KG1 (cell line): ENCODE measurements at places on chromosomes 2 and 18.

DNA sequence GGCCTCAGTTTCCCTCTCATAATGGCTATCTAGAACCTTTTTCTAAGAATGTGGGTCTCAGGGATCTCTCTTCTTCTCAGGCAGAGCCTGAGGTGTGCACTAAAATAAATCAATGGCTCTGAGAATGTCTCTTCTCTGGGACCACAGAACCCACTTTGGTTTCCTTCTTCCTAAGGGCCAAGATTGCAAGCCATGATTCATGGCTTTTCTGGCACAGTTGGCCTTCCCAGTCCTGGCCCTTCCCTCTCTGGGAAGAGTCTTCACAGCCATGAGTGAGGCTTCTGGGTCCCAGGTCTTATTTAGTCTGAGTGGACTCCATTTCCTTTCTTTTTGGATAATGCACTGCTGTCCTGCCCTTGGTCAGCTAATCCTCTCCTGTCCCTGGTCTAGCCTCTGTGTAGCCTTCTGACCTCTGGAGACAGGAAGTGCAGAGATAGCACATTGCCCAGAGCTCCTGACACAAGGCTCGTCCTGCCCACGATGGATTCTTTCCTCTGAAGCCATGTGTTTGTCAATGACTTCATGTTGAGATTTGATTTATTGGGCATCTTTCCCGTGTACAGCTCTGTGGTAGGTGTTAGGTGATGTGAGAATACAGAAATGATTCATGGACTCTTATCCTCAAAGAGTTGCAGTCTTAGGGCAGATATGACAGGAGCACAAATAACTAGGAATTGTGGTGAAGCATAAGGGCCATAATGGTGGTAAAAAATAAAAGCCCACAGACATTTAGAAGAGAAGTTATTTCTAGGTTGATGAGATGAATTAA, 245.0 kb downstream of the CLIP4 start:
- no peak for DNase-seq

DNA sequence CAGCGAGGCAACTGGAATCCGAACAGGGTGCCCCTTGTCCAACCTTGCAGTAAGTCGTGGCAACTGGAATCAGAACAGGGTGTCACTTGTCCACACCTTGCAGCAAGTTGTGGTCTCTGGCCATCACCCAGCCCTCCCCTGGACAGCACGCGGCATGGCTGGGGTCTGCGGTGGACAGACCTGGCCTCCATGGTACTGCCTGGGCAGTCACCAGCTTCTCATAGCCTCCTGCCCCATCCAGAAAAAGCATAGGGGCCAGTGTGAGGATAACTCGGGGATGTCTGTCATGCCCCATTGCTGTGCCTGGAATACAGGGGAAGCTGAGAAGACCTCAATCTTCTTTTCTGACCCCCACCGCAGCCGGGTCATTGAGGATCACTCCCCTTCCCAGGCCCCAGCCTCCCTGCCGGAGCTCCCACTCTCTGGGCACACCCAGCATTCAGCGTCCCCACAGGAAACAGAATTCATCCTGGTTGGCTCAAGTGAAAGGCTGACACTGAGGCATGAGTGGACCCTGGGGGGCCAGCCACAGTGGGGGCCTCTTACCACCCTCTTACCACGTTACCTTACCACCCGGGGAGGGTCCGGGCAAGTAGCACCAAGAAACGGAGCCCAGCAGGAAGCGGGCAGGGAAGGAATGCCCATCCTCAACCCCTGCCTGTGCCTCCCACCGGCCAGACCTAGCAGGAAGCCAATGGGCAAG, 68.0 kb upstream of the RAB6C start:
- no peak for DNase-seq

- no peak for DNase-seq
Observed at GRCh38 chr2:54768772-54769428, 45.4 kb downstream of the EML6 start.

DNA sequence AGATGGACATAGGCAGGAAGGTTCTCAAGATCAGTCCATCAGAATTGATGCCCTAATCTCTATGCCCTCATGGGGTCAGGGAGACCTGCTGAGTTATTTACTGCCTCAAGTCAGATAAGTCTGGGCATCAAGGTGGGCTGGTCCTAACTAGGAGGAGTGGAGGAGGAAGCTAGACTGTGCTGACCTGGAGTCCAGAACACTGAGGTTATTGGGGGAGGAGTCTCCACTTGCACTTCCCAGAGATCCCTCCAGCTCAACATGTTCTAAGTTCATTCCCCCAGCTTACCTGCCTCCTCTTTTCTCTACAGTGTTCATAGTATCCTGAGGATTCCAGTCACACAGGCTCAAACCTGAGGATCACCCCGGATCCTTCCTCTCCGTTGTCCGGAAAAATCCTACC, 19.3 kb downstream of the EVA1A start:
- no peak for DNase-seq

DNA sequence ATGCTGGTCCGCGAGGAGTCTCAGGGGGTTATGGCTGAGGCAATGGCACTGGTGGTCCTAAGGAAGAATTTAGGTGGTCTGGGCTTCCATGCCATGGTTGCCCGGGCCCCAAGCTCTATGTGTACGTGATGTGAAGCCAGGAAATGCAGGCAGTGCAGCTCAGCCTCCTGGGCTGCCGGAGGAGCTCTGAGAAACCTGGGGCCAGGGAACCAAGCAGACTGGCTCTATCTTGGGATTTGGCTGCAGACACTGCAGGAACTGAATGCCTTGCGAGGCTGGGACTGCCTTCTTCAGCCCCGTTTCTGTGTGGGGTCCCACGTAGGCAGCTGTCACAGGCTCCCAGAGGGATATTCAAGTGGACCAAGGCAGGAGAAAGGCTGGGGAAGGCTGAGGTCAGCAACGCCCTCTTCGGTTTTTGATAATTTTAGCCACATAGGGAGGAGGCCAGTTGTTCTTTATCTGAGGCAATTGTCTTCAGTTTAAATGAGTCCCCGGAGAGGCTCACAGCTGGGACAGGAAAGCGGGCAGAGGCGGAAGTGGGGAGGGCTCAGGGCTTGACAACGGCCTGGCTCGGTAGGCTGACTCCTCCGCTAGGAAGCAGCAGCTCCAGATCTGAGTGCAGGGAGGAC, 77.7 kb downstream of the RHOB start:
- no peak for DNase-seq

DNA sequence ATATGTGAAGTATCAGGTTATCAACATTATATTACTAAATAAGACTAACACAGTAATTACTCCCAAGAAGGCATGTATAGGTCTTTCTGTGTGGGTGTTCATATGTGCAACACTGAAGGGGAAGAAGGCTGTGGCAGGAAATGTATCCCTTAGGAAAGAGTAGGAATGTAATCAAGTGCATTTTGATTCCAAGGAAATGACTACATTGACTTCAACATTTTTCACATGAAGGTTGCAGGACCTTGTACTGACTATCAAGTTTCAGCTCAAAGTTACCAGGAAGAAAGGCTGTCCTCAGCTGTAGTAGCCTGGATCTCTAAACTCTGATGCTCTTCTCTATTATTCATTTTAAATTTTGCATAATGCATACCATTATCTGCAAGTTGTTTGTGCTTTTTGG, 680.8 kb downstream of the NYAP2 start:
- no peak for DNase-seq

- no peak for DNase-seq
Observed at GRCh38 chr18:22346401-22346952, 71.2 kb downstream of the CTAGE1 start.

- DNase-seq, result no peak
Observed at GRCh38 chr2:195413944-195414343, 243.1 kb upstream of the SLC39A10 start.

DNA sequence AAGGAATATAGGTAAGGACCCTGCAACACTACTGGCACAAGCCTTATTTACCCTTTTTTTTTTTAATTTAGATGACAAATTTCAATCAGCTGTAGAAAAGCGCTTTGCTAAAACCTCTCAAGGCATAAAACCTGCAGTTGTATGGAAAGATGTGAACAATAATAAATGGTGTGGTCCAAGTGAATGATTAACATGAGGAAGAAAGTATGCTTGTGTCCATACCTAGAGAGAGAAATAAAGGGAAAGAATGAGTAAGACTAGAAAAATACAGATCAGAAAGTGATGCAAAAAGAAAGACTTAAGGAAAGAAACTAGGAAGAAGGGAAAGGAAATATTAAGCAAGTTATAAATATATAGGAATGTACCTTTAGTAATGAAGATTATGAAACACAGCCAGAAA, 119.2 kb upstream of the SCN7A start:
- no peak for DNase-seq

GRCh38 chr2:172066394-172066886, 18.9 kb upstream of the DLX1 start:
- no peak for DNase-seq

GRCh38 chr18:11999429-11999828, 18.1 kb downstream of the IMPA2 start:
- no peak for DNase-seq

- DNase-seq, result no peak
Observed at GRCh38 chr2:182134201-182134600, 148.5 kb downstream of the PPP1R1C start.
